Smooth muscle cell of the brain vasculature (primary cell): ENCODE measurements at places on chromosomes 12 and 14.

DNA sequence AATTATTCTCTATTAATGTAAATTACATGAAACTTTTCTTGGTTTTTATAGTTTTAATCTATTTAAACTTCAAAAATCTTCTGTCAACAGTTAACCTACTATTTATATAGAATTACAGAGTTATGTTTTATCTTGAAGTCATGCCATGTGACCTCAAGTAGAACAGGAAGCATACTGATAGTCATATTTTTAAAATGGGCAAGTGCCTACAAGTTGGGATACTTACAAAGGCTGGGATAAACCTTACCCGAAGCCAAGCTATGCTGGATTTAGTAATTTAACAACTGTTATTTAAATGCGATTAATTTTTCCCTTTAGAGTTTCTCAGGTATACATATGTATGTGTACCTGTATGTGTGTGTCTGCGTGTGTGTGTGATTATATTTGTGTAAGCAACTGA lies 266.9 kb downstream of the RASSF9 start:
- DNase-seq = no peak

GRCh38 chr12:30546121-30546520 lies 149.5 kb downstream of the IPO8 start:
- no peak for DNase-seq

DNA sequence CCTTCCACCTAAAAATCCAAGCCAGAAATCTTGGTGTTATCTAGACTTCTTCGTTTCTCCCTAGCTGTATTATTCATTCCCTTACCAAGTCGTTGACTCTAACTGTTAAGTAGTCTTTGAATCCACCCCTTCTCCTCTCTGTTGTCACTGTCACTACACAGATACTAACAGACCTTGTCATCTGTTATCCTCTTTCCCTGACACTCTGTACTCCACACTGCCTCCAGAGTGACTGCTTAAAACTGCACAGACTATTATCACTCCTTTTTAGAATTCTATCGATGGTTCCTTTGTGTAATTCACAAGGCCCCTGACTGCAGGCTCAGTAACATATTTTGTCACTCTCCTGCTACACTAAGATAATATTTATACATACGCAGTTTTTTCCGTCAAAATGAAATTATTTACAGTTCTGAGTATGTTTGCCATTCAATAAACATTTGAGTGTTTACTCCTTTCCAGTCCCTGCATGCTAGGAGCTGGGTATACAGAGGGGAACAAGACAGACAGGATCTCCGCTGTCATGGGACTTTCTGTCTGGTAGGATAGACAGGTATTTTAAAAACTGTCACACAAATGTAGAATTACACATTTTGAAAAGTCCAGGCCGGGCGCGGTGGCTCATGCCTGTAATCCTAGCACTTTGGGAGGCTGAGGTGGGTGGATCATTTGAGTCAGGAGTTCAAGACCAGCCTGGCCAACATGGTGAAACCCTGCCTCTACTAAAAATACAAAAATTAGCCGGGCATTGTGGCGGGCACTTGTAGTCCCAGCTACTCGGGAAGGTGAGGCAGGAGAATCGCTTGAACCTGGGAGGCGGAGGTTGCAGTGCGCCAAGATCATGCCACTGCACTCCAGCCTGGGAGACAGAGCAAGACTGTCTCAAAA lies 3.8 kb downstream of the MARS1 start:
- no peak for DNase-seq

- DNase-seq = no peak
These were observed 96.9 kb upstream of the FGD4 start for GRCh38 chr12:32302218-32303173.

GRCh38 chr12:93618891-93619410 lies 46.5 kb downstream of the SOCS2 start:
- no peak for DNase-seq

GRCh38 chr12:96201272-96202227 lies 7.4 kb downstream of the ELK3 start:
- no peak for DNase-seq
